Stimulated activated CD4-positive, alpha-beta T cell treated with anti-CD3 and anti-CD28 coated beads, TNF-alpha, amount 100 ng/mL, for 24 hours (primary cell): ENCODE measurements at places on chromosomes 5 and 9.

GRCh38 chr5:109365653-109366052, 44.1 kb downstream of the PJA2 start:
- DNase-seq = no peak

DNA sequence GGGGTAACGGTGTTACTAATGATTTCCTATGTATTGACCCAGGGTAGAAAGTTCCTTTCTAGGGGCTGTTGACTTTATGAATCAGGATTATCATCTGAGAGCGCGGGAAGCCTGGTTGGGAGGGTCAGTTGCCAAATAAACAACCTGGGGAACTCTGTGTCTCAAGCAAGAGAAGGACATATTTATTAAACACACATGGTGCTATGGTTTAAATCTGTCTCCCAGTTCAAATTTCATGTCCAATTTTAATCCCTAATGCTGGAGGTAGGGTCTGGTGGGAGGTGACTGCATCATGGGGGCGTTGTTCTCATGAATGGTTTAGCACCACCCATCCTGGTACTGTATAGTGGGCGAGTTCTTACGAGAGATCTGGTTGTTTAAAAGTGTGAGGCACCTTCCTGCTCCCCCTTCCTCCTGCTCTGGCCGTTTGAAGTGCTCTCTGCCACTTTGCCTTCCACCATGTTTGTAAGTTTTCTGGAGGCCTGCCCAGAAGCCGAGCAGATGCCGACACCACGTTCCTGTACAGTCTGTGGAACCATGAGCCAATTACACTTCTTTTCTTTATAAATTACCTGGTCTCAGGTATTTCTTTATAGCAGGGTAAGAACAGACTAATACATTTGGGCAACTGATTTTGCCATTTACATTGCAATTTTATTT, 19.7 kb upstream of the GAS1 start:
- DNase-seq = no peak

DNA sequence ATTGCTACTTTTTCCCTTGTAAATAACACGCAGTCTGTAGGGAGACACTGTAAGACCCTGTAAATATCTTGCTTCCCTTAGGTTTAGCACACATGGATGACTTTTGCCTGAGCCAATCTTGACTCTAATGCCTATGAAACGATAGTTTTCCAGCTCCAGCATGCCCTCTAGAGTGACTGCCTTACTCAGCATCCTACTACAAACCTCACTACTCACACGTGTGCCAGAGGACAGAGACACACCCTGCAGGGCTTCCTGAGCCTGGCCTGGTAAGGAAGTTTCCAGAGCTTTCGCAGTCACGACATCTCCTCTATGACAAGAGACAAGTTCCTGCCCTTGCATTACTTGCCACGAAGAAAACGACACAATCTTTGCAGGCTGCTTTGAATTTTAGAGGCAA, 138.1 kb downstream of the ATPSCKMT start:
- DNase-seq = no peak

DNA sequence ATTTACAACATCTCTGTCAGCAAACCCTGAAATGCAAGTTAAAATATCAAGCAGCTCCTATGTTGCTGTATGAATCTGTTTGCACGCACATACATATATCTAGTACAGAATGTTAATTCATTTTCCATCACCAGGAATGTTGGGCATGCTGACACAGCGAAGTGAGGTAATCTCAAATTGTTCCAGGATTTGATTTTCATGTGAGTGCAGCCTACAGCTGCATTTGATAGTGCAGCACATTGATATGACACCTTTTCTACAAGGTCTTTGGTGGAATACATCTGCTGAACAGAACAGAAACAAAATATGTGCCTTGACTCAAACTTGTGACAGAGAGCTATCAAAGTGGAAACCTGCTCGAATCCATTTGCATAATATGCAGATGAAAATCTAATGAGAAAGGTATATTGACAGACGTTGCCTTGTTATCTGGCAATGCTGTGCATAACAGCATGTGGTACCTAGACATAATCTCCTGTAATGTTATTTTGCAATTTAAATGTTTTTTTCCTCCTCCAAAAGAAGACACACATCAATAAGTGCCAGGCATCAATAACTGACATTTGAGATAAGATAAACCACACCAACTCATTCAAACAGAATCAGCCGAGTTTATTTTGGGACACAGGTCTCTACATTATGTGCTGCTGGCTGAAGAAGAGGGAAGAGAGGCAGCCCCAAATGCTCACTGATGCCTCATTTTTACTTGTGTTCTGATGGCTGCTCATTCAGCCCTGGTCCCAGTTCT, 512.2 kb downstream of the ZNF608 start:
- DNase-seq = no peak

DNA sequence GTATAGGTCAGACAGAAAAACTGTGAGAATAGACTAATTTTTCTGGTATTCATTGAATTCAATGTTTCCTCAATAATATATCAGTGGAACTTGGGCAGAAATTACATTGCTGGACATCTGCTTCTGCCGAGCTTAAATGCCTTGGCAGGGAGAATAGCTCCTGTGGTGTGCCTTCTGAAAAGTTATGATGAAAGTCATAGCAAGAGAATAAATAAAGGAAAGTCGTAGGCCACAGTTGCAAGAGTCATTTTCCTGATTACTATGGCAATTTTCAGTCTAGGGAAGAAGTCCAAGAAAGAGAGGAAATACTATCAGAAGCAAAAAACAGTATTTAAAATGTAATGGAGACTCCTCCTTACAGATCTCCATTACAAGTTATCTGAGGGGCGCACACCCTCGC, 1596.1 kb upstream of the WWC1 start:
- no peak for DNase-seq

DNA sequence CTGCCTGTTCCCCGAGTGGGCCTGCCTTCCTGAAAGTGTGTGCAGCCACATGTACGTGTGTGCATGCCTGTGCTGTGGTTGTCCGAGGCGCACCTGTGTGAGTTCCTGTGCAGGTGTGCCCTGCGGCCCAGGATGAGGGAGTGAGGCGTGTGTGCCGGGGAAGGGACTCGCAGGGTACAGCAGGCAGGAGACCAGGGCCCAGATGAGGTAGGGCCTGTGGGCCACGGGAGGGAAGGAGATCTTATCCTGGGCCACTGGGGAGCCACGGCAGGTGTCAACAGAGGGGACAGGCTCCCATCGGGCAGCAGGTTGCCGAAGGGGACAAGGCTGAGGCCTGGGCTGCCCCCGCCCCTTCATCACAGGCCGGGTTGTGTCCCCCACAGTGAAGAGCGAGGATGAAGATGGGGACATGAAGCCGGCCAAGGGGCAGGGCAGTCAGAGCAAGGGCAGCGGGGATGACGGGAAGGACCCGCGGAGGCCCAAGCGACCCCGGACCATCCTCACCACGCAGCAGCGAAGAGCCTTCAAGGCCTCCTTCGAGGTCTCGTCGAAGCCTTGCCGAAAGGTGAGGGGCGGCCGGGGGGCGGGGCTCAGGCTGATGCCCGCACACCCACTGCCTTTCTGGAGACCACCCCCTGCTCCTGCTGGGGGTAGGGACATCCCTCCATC, 79.2 kb downstream of the LMX1B start:
- DNase-seq = no peak

- DNase-seq = no peak
Measured at GRCh38 chr5:114473541-114473940, 111.7 kb downstream of the KCNN2 start.

DNA sequence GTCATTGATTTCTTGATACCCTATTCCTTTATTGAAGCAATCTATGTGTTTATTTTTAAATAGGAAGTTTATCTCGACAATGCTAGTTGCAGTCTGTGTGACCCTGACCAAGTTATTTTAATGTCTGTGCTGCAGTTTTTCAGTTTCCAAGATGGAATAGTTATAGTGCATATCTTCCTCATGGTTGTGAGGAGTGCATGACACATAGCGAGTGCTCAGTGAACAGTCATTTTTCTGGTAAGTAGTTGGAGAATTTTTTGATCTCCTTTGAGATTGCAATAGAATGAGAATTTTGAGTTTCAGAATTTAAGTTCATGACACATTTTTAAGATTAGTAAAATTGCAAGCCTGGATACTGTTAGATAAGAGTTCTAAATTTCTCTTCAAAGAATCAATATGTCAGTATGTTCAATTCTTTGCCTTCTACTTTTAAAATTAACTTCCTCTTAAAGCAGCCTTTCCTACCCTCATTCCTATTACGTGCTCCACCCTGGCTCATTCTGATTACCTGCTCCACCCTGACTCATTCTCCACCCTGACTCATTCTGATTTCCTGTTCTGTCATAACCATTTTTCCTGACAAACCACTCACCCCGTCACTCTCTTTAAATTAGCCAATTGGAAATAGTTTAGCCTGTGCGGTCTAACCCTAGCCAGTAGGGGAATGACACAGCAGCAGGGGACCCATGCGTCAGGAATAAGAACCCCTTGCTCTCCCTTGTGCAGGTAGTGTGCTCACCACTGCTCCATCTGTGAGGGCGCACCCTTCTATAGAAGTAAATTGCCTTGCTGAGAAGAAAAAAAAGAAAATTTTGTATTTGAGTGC, 30.7 kb downstream of the SPIN1 start:
- DNase-seq = no peak

DNA sequence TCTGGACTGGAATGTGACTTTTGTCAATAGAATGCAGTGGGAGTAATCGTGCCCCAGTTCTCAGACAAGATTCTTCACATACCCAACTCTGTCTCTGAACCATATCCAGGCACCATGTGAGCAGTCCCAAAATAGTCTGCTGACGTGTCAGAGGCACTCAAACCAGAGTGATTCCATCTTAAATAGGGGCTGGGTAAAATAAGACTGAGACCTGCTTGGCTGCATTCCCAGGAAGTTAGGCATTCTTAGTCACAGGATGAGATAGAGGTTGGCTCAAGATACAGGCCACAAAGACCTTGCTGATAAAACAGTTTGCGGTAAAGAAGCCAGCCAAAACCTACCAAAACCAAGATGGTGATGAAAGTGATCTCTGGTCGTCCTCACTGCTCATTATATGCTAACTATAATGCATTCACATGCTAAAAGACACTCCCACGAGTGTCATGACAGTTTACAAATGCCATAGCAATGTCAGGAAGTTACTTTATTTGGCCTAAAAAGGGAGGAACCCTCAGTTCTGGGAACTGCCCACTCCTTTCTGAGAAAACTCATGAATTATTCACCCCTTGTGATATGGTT, 16.9 kb upstream of the PLCXD3 start:
- DNase-seq = no peak

- no peak for DNase-seq
Measured at GRCh38 chr5:146906803-146907202, 28.2 kb upstream of the PPP2R2B start.

DNA sequence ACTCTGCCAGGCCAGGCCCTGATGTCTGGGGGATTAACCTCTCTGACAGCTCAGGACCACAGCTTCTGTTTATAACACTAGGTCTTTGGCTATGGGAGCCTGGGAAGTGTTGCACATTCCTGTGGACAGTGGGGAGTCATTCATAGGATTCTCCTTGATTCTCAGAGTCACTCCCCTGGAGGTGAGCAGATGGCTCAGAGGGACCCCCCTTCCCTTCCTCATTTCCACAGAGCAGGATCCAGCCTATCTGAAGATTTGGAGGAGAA, 60.2 kb downstream of the NRG2 start:
- DNase-seq = no peak

- DNase-seq = no peak
Measured at GRCh38 chr9:72734631-72735030, 213.2 kb downstream of the TMC1 start.

DNA sequence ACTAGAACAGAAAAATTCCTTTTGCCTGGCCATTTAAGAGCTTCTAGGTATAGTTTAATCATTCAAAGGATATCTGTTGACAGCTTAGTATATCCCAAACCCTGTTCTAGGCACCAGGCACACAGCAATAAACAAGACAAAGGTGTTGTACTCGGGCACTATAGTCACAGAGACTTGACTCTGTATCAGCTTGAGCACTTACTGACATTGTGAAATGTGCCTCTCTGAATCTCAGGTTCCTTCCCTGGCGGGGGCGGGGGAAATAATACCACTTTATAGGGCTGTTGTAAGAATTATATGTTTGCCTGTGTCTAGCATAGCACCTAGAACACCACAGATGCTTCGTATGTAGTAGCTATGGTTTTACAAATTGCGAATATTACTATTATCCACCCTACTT, 104.5 kb downstream of the NR6A1 start:
- DNase-seq = no peak

GRCh38 chr5:169146158-169146557, 154.8 kb downstream of the SLIT3 start:
- no peak for DNase-seq

DNA sequence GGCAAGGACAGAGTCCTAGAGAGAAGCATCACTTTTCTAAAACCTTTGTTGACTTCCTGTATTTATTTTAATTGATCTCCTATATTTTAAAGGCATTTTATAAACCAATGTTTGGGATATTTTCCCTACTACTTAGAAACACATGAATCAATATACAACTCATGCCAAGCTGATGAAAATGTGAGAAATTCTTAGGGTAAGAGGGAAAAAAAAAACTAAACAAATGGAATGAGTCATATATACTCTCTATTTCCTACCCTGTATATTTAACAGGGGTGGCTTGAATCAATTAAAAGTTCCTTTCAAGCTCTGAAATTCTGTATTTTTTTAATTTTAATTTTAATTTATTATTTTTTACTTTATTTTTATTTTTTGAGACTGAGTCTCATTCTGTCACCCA, 19.6 kb downstream of the BAAT start:
- DNase-seq = no peak

- no peak for DNase-seq
Measured at GRCh38 chr5:139664086-139664693, 16.0 kb downstream of the CXXC5 start.

GRCh38 chr9:81474125-81474524, 215.2 kb downstream of the TLE1 start:
- DNase-seq = no peak

GRCh38 chr5:159877894-159878448, 38.3 kb upstream of the ADRA1B start:
- no peak for DNase-seq
